ENCODE measurements at places on chromosomes 16 and 17. TPM values are rescaled to one million over a fixed set of nuclear protein-coding genes. Genes with fewer than 3 reads are reported as not detected.

- DNase-seq: no peak
Observed at GRCh38 chr17:69761011-69761410, 314.0 kb upstream of the KCNJ16 start.

DNA sequence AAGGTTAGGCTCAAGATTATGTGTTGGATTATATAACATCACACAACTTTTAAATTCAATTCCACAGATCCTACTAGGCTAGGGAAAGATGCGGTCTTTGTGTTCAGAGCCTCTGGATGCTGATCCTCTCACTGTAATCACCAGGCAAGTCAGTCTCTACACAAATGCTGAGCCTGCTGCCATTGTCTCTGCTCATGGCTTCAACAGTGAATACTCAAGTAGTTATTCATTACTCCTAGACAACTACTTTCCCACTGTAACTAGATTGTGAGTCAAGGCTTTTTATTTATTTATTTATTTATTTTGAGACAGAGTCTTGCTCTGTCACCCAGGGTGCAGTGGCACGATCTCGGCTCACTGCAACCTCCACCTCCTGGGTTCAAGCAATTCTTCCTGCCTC lies 15.8 kb upstream of the NDUFAB1 start:
- no peak for DNase-seq

Gene RPS6KB1
- 65.9 TPM for total RNA-seq

DNA sequence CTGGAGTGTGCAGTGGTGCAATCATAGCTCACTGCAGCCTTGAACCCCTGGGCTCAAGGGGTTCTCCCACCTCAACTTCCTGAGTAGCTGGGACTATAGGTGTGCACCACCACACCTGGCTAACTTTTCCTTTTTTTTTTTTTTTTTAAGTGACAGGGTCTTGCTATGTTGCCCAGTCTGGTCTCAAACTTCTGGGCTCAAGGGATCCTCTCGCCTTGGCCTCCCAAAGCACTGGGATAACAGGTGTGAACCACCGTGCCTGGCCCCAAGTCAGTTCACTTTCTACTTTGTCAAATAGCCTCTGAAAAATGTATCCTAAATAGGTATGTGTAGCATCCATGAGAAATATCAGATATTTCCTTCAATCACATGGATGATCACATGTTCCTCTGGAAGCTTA lies 9.9 kb upstream of the NFAT5 start:
- no peak for DNase-seq

DNA sequence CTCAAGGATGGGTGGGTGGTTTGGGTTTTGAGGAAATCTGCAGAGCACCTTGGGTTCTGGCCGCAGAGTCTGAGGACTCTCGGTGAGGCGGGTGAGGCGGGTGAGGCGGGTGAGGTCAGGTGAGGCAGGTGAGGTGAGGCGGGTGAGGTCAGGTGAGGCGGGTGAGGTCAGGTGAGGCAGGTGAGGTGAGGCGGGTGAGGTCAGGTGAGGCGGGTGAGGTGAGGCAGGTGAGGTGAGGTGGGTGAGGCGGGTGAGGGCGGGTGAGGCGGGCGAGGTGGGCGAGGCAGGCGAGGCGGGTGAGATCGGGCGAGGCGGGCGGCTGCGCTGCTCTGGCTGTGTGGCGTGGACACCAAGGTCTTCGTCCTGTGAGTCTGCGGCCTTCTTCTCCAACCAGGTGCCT lies 24.1 kb upstream of the RPL13 start:
- no peak for DNase-seq

GRCh38 chr16:54412037-54412436 lies 125.5 kb upstream of the IRX3 start:
- DNase-seq: no peak
